ENCODE measurements at places on chromosomes 1 and 21.

- peak; percentile 99 for DNase-seq
Observed at GRCh38 chr1:14486401-14487201, 111.9 kb upstream of the KAZN start.

GRCh38 chr21:26445440-26445839 lies 127.6 kb downstream of the CYYR1 start:
- peak; percentile 93 for DNase-seq

GRCh38 chr1:240619906-240620621 lies 8.1 kb upstream of the GREM2 start:
- DNase-seq: no peak

DNA sequence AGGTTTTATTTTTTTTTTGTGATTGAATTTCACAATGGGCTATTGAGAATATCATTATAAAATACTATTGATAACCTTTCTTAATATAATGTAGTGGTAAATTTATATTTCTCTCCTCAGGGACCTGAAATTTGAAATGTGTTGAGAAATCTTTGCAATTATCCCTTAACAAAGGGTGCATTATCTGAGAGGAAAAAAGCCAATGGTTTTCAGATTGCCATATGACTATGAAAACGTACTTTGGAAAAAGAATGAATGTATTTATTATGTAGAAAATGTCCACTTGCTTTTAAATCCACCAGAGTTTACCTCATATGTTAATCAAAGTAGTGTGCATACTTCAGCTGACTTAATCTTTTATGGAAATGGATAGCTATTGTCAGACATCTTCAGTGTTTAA lies 441.1 kb downstream of the AMY1C start:
- no peak for DNase-seq

DNA sequence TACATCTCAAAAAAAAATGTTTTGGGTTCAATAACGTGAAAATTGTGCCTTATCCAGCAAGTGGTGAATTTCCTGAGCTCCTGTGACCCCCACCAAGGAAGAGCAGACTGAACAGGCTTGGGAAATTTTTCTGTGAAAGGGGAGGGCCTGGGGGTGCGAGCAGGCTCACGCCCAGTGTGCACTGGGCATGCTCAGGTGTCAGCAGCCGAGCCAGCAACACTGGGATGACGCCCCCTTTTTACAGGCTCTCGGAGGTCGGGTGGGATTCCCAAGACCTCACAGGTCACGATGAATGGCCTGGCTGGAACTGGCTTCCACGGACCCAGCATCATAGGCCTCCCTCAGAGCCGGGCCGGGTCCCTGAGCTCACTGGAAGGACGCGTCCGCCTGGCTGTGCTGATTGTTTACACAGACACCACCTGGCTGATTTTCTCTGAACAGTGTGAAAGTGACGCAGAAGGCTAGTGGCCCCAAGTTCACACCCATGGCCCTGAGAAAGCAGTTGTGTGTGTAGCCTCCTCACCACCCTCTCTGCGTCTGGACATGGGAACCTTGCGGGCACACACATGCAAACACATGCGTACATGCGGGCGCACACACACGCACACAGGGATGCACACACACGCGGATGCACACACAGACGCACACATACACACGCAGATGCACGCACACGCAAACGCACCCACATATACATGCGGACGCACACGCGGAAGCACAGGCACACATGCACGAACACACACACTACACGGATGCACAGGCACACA lies 9.2 kb downstream of the CSTB start:
- no peak for DNase-seq

- DNase-seq: peak; percentile 72
Observed at GRCh38 chr21:36209626-36210171, 53.1 kb downstream of the DOP1B start.

DNA sequence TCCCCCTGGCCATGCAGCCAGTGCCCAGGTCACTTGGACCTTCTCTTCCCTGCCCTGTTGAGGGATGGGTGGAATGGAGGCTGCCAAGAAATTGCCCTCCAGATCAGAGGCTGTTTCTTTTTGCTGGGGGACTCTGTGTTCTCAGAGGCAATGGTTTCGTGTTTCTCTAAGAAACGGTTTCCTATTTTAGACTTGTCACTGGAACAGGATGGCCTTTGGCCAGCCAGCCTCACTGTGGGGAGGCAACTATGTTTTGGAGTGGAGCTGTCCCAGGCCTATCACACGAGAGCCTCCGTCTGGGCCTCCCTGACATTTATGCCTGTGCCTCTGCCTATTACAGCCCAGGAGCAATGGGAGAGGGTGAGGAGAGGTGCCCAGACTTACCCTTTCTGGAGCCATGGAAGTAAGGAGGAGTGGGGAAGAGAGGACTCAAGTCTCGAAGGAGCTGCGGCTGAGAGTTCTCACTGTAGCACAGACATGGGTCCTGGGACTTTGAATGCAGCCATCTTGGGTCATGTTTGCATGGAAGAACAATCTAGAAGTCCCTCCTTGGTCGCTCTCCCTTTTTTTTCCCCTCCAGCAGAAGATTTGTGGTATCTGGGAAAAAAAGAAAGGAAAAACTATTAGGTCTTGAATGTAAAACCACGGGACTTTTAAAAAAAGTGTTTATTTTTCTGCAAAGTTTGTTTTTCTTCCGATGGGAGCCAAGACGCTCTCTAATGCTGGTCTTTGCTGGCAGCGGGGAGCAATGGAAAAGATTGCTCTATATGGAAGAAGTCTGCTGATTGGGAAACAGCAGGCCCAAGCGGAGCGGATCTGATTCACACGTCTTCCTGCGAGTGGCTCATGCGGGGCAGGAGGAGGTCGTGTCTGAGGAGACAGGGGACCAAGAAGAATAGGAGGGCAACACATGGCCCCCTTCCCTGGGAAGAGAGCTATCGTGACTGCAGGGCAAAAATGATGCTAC lies 219.2 kb downstream of the FOXD2 start:
- peak; percentile 11 for DNase-seq

DNA sequence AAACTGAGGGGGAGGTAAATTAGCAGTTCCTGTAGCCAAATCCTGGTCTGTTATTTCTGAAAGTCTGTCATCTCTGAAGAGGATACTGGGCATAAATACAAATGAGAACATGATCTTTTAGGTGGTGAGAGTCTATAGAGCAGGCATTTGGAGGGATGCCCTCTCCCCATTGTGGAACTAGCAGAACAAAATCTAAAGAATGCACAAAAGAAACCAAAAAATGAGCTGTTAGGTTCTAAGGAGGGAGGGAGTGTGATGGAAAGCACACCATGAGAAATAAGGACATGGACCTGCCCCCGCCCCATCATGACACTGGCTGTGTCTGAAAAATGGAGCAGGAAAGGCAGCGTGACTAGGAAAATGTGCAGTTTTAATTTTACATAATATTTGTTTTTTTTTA lies 262.0 kb downstream of the KIF26B start:
- DNase-seq: peak; percentile 38

GRCh38 chr1:216785221-216785620 lies 62.0 kb upstream of the ESRRG start:
- DNase-seq: no peak

DNA sequence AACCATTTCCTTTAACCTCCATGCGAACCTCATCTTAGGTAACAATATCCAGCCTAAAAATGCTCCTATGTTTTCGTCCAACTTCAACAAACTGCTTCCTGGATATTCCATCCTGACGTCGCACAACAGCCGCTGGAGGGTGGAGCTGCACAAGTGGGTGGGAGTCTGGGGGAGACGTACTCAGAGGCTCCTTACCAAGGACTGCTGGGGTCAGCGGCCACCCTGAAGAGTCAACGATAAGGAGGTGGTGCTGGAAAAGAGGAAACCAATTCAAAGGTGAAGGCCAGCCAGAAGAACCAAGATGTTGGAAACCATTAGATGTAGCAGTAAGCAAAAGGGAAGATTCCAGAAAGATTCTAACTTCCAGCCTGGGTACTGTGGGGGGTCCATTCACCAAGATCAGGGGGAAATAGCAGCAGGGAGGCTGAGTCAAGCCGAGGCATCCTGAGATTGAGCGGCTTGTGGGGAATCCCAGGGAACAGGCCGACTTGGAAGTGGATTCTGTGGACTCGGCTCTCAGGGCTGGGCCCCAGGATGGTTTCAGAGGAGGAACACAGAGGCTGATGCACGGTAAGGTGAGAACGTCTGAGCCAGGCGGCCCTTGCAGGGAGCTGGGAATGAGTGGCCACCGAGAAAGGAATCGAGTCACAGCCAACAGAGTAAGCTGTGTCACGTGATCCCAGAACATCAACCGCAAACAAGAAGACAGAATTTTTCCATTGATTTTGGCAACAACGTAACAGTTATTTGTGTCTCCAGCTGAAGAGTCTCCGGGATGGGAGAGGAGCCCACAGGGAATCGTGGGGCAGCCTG lies 375.7 kb downstream of the NPHP4 start:
- no peak for DNase-seq

DNA sequence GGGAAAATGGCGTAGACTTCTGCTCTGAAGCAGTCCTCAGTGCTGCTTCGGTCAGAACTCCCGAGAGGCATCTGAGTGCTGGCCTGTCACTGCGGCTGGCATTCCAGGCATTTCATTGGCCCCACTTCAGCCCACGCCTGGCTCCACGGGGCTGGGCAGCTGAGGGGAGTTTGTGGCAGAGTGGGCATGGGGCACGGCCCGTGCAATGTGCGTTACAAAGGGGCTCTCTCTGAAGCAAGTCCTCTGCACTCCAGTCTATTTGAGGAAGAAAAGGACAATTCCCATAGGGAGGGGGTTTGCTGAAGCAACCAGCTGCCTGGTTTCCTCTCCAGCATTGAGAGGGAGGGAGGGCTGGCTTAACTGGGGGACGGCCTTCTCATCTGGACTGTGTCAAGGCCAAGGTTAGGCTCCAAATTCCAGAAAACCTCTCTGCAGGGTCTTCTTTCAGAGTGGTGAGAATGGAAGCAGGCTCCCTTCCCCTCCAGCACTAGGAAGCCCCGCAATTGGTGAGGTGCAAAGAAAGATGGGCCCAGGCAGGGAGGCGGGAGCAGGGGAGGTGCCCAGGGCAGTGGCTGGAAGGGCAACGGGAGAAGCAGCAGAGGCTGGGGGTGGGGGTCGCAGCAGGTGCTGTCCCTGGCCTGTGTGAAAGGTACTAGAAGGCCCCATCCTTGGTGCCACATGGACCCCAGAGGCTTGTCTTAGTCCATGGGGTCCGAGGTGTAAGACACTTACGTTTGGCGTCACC lies 21.1 kb upstream of the GPR157 start:
- DNase-seq: no peak

- DNase-seq: peak; percentile 13
Observed at GRCh38 chr1:5514527-5515183, 477.6 kb downstream of the NPHP4 start.

- no peak for DNase-seq
Observed at GRCh38 chr21:8991968-8992621, 1529.3 kb upstream of the TPTE start.

- peak; percentile 74 for DNase-seq
Observed at GRCh38 chr1:177983482-177984135, 13.8 kb upstream of the SEC16B start.
